ENCODE measurements at places on chromosomes 13 and 19.

DNA sequence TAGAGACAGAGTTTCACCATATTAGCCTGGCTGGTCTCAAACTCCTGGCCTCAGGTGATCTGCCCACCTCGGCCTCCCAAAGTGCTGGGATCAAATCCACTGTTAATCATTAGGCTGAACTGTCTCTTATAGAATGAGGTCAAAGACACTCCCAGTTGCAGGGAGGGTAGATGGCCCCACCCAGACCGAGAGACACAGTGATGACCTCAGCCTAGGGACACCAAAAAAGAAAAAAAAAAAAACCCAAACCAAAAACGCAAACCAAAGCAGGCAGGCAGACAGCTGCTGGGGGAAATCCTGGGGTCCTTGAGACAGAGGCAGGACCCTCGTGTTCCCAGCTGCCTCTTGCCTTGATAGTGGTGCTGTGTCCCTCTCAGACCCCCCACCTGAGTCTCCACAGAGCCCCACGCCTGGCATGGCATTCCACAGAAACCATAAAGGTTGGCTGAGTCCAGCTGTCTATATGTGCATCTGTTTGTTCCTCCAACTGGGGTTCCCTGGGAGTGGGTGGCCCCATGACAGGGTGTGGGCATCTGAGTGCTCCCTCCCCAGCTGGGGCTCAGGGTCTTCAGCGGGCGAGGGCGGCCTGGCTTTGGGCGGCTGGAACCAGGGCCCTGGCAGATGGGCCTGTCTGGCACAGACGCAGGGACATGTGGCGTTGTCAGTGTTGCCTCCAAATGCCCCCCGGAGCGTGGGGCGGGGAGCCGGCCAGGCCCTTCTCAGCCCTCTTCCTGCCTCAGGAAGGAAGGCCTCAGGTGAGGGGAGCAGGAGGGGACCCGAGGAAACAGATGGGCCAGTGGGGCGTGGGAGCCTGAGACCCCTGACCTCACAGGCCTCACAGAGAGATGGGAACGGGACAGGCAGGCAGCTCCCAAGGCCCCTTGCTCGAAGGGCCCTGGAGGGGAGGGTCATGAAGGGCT lies 5.2 kb downstream of the DAND5 start:
- no peak for DNase-seq

DNA sequence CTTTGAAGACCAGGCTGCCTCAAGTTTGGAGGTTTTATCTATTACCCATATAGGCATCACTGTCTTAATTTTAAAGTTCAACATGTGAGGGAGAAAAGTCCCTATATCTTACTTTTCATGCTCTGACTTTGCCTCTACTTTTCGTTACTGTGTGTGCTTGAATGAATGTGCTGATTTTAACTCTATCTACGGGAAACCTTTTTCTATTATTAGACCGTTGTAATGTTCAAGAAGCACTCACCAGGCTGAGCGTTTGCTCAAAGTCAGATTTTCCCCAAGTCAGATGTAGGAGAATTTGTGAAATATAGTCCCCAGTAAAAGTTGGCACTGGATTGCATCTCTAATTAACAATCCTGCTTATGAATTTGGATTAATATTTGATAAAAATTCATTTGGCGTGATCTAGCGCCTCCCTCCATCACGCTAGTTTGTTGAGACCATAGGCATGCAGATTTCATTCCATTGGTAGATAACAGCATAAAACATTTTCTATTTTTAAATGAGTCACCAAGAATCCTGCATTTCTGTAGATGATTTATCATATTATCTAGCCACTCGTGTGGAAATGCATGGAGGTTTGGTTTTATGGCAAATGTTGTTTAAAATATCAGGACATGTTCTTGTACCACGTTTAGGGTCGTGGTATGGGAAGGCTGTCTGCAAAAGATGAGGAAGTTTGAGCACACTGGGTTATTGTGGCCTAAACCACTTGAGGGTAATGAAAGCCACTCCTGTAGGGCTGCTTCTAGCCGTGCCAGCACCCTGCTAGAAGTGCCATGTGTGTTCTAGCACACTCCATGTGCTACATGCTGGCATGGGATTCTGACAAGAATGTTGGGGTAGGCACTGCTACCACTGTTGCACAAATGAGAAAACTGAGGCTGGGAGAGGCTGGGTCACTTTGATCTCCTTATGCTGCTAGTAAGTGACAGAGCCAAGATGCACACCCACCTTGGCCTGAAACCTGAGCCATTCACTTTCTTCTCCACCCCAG lies 179.4 kb downstream of the FGF9 start:
- no peak for DNase-seq

GRCh38 chr13:22915442-22916082 lies 265.2 kb upstream of the SGCG start:
- no peak for DNase-seq

GRCh38 chr13:26929971-26930730 lies 169.6 kb upstream of the GPR12 start:
- DNase-seq = peak; percentile 41
